ENCODE measurements at places on chromosomes 11 and 22.

DNA sequence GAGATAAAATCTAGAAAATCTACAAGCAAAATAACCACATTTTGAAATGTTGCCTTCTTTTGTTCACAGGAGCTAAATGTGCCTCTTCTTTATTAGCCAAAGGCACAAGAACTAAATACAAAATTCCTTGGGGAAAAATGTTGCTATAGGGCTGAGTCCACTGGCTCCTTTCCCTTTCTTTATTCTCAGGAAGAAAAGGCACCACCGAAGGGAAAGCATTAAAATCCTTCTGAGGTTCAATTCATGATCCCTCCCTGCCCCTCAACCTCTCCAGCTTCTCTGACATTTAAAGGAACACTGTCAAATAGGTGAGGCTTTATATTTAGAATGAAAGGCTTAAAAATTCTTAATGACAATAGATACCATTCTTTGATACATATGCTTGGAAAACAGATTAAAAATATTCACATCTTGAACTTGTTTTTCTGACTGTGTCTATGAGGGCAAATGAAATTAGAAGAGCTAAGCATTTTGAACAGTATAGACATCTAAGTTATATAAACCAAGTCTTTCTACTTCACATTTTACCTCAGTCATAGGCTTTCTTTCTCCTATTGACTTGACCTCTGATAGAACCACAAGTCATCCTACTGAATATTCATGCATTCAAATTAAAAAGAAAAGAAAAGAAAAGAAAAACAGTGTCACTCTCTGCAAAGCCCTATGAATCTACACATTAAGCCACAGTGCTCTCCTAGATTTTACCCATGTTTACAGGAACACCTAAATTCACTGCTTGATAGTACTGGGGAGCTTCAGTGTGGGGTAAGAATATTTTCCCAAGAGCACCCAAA is 148.2 kb downstream of the MAML2 start:
- no peak for DNase-seq

DNA sequence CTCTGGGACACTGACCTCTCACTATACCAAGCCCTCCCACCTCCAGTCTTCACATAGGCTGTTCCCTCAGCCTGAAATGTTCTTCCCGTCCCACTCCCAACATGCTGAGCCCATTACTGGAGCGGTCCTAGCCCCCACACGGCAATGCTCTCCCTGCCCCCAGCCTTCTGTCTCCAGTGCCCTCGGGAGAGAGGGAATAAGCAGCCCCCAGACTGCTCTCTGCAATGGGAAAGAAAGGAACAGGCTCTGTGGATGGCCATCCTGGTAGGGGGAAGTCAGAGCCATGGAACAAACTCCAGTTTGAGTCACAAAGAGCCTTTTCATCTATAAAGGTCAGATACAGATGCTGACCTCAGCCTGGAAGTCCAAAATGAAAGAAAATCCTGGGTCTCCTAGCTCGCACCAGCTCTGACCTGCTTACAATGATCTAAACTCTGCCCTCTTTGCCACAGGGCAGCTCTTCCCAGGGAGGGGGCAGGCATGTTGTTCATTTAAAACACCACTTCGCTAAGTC is 62.6 kb downstream of the FLRT1 start:
- no peak for DNase-seq

DNA sequence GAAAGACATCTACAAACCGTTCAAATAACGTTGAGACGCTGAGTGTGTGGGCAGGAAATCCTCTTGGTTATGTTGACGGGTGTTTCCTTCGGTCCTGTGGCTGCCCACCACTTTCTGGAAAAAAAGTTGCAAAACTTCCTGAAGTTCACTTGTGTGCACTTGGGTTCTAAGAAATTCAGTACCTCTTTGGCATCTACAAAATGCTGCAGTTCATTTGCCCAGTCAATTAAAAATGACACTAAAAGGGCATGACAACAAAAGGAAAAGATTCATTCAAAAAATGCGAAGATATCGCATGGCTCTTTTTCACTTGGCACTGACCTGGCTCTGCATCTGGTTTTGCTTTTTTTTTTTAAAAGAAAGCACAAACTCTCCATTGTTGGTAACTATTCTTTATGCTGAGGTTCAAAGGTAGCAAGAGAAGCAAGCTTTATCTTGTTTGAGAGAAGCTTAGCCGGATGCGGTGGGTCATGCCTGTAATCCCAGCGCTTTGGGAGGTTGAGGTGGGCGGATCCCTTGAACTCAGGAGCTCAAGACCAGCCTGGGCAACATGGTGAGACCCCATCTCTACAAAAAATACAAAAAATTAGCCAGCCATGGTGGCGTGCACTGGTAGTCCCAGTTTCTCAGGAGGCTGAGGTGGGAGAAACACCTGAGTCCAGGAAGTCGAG is 10.6 kb upstream of the XBP1 start:
- no peak for DNase-seq

- no peak for DNase-seq
Observed at GRCh38 chr11:67663532-67664212, 10.8 kb downstream of the ALDH3B2 start.

DNA sequence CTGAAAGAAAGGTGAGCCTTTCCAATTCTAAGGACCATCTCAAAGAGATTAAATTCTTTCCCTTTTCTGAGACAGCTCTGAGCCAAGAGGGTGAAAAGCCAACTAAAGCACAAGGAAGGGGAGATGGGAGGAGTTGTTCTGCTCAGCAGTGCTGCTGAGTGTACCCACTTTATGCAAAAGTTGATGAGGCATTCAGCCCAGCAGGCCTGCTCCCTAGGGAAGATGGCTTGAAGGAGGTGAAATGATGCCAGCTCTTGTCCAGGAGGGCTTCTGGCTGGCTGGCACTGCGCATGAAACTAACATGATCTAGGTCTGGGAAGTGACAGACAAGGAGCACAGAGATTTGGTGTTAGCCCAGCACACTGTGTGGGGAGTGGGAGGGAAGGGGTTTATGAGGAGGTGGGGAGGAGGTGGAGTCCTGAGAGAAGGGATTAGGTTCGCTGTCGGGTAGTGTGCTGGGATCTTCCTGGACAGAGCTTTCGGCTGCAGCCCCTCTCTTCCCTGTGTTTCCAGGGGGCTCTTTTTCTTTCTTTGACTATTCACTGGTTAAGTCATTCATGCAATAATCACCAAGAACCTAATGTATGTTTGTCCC is 225.5 kb upstream of the NARS2 start:
- DNase-seq, result no peak

- DNase-seq, result no peak
Observed at GRCh38 chr22:39382410-39382809, 17.2 kb upstream of the TAB1 start.

GRCh38 chr11:86244063-86244521 is 461 bp upstream of the EED start:
- peak; percentile 66 for DNase-seq

GRCh38 chr11:69245041-69245440 is 48.9 kb upstream of the MYEOV start:
- no peak for DNase-seq

GRCh38 chr11:94322501-94322900 is 18.1 kb downstream of the IZUMO1R start:
- no peak for DNase-seq

- no peak for DNase-seq
Observed at GRCh38 chr11:19646921-19647320, 65.7 kb upstream of the NAV2 start.

DNA sequence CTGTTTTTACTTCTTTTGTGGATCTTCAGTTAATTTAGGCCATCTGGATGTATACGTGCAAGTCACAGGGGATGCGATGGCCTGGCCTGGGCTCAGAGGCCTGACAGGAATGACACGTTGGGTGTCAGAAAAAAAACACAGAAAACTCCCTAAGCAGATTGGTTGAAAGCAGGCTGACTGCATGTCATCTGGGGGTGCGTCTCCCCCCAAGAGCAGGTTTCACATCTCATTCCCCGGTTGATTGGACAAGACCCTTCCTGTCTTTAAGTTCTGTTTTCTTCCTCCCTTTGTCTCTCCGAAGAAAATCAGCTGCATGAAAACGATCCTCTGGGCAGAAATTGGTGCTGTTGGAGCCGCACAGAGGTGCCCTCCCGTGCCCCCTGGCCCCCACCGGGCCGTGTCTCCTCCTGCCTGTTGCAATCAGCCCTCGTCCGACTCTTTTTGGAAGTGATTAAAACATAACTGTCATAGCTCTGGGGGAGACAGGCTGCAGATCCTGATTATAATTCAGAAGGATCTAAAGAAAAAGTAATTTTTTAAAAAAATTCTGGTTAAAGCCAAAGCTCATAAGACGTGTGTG is 71.8 kb upstream of the PARVG start:
- no peak for DNase-seq

GRCh38 chr11:8127447-8127846 is 41.4 kb downstream of the RIC3 start:
- DNase-seq, result no peak

- DNase-seq, result no peak
Observed at GRCh38 chr11:3781423-3781822, 15.9 kb downstream of the NUP98 start.

DNA sequence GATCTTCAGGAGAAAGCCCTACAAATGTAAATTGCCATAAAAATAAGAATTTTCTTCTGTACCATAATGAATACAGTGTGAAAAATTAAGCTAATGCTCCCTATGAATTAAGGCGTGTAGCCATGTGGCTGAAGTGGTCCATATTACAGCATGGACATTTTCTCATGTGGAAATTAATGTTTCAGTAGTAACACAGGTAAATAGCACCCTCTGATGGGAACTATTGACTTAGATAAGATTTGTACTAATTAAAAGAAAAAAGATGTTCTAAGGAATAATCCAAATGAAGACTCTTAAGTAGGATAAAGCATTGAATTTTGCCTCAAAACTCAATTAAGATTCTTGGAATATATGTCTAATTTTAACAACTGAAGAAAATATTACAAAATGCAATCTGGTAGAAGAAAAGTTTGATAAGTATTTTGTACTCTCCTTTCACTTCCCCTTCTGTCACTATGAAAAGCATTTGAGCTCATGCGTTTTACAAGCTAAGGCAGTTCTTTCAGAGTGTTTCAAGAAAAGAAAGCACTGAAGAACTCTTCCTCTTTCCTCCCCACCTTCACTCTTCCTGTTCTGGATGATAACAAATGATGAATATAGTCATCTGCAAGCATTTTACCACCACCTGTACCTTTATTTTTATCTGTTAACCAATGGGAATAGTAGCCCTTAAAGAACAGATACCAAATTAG is 9.9 kb upstream of the OR8D2 start:
- DNase-seq, result no peak

DNA sequence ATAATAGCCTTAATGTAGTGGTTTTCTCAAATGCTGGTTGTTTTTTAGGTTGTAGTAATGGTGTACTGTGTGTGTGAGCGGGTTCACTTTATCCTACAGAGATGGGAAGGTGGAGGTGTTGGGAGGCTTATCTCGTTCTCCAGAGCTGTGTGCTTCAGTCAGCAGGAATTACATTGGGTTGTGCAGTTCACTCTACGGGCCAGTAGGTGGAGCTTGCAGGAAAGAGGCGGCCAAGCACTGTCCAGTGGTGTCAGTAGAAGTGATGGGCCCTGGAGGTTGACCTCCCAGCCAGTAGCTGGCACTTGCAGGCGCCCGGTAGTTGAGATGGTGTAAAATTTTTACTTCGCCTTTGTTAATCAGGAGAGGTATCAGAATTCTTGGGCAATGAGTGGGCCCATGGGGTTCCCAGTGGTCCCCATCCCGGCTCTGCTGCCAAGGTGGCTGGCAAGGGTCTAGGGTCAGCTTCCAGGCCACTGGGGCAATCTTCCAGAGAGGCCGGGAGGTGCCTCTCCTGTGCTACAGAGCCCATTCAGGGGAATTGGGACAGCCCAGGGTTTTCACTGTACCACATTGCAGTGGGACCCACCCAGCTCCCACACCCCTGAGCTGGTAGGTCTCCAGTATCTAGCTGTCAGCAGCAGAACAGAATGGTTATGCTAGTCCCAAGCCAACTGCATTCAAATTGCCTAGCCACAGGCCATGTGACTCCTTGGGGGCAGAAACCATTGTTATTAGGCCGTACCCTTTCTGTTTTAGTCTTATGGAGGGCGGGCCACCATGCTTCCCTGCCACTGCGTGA is 43.9 kb downstream of the BIRC2 start:
- no peak for DNase-seq

DNA sequence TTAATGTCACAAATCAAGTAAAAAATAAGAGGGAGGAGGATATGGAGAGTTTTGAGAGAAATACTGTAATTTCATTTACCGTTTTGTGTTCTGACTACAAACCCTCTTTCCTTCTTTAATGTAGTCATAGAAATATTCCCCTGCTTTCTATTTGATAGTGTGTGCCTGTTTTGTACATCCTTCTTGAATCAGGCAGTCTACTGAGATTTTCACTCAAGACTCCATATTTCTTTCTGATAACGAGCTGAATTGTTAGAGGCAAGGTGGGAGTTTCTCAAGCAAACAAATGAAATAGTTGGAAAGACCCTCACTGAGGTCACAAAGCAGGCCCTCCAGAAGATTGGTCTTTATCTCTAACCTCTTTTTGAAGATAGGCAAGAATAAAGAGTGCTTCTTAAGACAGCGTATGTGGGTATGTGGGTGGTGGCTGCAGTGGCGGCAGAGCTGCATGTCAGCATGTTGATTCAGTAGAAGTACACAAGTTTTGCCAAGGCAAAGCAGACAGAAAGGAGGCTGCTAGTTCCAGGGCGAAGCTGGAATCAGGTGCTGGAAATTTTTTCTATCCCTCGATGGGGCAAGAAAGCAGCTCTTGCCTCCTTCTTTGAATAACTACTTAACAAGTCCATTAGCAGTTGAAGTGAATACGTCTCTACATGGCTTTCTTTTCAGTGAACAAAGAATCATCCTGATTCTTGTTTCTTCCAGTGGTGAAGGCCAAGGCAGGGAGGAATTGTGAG is 164.2 kb downstream of the FAM76B start:
- DNase-seq, result no peak

- no peak for DNase-seq
Observed at GRCh38 chr11:6611092-6611962, 689 bp downstream of the TAF10 start.

DNA sequence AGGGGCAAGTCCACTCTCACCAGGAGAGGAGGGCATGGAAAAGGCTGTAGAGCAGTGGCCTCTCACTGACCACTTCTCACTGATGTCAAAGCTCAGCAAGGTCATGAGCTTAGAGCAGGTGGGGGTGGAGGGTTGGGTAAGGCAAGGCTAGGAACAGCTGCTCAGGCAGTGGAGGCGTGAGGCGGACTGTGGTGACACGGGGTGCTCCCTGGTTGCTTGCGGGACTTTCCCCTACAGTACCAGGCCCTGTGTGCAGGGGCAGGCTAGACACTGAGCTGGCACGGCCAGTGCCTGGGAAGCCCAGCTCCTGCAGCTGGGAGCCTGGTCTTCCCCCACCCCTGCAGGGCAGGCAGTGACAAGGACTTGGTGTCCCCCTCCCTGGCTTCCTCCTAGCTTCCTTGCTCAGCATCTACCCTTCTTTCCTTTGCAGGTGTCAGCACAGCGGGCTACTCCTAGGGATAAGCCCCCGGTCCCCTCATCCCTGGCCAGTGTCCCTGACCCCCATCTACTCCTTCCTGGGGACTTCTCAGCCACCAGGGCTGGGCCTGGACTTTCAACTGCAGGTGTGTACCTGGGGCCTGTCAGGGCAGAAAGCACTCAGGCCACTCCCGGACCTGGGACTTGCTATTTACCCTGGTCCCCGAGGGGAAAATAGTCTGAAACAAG is 45.6 kb downstream of the PISD start:
- no peak for DNase-seq

DNA sequence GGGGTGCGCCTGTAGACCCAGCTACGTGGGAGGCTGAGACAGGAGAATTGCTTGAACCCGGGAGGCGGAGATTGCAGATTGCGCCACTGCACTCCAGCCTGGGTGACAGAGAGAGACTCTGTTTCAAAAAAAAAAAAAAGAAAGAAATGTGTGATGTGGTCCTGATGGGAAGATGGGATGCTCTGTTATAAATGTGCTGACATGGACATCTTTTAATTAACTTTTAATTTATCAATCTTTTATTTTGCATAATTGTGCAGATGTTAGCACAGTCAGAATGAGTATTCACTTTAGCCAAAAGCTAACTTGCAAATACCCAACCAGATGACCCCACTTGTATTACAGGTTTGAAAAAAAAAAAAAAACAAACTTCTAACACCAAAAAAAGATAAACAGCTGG is 23.8 kb upstream of the USP47 start:
- no peak for DNase-seq
